ENCODE measurements at places on chromosomes 12 and 14. TPM values are rescaled to one million over a fixed set of nuclear protein-coding genes. Genes with fewer than 3 reads are reported as not detected.

The CLEC1B gene
- total RNA-seq = not detected

The TUNAR gene
- total RNA-seq = not detected

The KRT74 gene
- total RNA-seq = not detected

The OR6C4 gene
- total RNA-seq = not detected

The TSPAN19 gene
- not detected for total RNA-seq

The BATF gene
- total RNA-seq = 0.26 TPM
